Caco-2 (cell line): ENCODE measurements at places on chromosomes 5 and 9. TPM values are rescaled to one million over a fixed set of nuclear protein-coding genes. Genes with fewer than 3 reads are reported as not detected.

Gene DYNC2I2
- 80.2 and 80.8 TPM in 2 replicates for total RNA-seq

- no peak for DNase-seq
Measured at GRCh38 chr9:129852579-129852978, 17.3 kb downstream of the USP20 start.

Gene CAPSL
- total RNA-seq = not detected in 2 replicates

DNA sequence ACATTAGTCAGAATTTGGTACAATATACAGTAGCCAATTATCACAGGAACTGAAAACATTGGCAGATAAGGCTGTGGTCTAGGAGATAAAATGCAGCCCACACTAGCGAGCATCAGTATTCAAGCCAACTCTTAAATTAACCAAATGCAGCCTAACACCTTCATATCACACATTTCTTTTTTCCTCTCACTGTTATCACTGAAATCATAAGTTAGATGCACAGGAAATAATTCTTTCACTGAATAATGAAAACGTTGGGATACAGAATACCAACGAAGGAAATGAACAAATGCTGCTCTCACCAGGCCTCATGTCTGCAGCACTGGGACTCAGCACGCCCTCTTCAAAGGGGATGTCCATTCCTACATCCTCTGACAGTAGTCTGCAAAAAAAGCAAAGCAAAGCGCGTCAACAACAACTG lies 109.1 kb upstream of the PCA3 start:
- no peak for DNase-seq

Gene WNT8A
- total RNA-seq = not detected in 2 replicates

GRCh38 chr9:101486693-101487442 lies 46.8 kb upstream of the RNF20 start:
- peak; percentile 38 for DNase-seq

DNA sequence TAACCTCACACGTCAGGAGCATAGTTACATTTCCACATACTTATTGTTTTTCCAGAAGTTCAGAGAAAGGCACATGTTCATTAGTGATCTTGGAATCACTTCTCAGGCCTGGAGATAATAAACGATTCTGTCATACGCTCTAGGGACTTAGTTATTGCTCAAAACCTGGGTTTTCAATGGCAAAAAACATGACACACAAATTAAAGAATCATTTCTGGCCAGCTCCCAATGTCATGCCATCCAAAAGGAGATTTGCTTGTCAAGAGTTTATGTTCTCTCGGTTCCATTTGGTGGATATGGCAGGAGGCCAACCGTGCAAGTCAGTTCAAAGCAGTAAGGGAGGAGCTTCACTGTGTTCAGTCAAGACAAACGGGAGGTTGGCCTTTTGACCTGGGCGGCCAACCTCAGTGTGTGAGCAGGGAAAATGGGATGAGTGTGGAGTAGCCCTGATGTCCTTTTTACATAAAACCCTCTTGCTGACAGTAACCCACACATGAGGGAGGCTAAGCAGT lies 123.4 kb downstream of the NXNL2 start:
- no peak for DNase-seq

DNA sequence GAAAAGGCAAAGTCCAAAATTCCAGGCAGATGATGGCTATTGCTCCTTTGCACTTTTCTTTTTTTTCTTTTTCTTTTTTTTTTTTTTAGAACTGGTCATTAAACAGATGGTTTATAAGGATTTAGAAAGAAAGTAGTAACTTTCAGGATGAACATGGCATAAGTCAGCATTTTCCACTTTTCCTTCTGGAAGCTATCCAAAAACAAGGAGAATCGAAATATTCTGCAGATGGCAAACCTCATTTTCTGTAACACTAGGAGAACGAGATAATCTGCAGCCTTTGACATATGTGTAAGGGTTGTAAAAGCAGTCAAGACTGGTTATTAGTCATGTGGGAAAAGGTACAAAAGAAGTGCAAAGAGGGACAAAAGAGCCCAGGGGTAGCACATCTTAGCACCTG lies 69.1 kb upstream of the PUM3 start:
- DNase-seq = no peak

DNA sequence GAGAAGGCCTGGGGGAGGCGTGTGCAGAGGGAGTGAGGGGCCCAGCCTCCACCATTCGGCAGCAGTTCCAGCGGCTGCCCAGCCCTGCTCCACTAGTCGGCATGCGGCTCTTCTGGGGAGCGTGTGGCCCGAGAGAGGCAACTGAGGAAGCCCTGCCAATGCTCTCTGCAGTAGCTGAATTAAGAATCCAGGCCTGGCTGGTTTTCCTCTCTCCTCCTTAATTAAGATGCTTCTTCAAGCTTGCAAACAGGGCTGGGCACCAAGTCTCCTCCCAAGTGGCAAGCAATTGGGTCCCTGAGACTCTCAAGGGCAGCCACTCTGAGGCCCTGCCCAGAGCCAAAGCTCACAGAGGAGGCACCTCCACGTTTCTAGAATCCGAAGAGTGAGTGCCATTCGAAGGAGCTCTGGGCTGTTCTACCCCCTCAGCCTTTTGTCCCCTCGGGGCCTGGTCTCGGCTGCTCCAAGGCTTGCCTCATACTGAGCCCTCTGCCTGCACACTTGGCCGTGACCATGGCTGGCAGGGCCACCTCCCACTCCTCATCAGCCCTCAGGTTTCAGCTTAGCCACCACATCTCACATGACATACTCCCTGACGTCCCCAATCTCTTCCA lies 75.4 kb upstream of the LRRTM2 start:
- DNase-seq = no peak

GRCh38 chr5:137303509-137303908 lies 195.6 kb downstream of the SPOCK1 start:
- DNase-seq = no peak

GRCh38 chr9:14346811-14347405 lies 33.0 kb upstream of the NFIB start:
- DNase-seq = no peak

- no peak for DNase-seq
Measured at GRCh38 chr5:4730279-4730678, 409.9 kb upstream of the ADAMTS16 start.

GRCh38 chr5:138641547-138642298 lies 66.5 kb upstream of the HSPA9 start:
- DNase-seq = peak; percentile 83
